GM23248 (cell line): ENCODE measurements at places on chromosomes 3 and 15.

DNA sequence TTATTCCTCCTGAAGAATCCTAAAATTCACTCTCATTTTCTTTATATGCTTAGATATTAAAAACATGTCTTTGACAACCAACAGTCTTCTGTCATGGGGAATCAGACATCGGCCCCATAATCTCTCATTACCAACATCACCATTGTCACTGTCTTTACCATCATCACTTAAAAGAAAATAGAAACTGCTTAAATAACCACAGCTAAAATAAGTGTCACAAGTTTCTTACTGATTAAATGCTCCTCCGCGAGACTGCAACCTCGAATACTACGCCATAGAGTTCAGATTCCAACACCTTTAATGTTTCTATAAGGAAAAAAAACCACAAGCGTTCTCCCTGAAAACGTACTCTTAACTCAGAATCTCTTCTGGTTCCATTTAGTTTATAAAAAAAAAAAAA lies 977.5 kb upstream of the CFAP20DC start:
- no peak for DNase-seq

GRCh38 chr15:89674526-89674925 lies 4.6 kb downstream of the PLIN1 start:
- DNase-seq, result no peak

DNA sequence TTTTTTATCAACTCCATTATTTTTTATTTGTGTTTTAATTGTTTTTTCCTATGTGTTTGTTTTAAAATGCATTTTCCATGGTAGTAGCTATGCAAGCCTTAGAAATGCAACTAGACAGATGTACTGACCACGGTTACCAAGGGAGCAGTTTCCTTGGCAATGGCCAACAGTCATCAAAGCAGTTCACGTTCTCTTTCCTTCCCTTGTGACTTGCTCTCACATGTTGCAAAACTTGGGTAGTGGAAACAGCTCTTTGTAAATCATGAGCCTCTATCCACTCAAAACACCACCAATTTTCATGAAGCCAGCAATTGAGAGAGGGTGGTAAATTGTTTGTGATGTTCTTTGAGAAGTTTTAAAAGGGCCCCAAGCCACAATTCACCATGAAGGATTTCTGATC lies 499.4 kb upstream of the MDFIC2 start:
- DNase-seq, result peak; percentile 62

DNA sequence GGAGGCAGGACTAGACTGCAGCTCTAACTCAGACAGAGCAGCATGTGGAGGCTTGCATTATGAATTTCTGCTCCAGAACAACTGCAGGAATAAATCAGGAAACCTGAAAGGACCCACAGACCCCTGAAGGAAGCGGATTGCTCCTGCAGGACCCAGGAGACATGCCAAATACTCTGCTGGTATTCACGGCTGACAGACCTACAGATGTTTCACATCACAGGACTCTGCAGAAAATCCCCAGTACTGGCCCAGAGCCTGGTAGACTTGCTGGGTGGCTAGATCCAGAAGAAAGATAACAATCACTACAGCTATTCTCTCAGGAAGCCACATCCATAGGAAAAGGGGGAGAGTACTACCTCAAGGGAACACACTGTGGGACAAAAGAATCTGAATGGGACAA lies 942.1 kb downstream of the AGBL1 start:
- no peak for DNase-seq

- no peak for DNase-seq
These were observed 90.0 kb downstream of the ST6GAL1 start for GRCh38 chr3:187020376-187020775.

- DNase-seq, result no peak
These were observed 87.0 kb upstream of the LMOD3 start for GRCh38 chr3:69209413-69209812.
